ENCODE measurements at places on chromosomes 7 and 10. TPM values are rescaled to one million over a fixed set of nuclear protein-coding genes. Genes with fewer than 3 reads are reported as not detected.
A peak's percentile ranks its signal among the peaks of the same experiment; 100 is the strongest.

DNA sequence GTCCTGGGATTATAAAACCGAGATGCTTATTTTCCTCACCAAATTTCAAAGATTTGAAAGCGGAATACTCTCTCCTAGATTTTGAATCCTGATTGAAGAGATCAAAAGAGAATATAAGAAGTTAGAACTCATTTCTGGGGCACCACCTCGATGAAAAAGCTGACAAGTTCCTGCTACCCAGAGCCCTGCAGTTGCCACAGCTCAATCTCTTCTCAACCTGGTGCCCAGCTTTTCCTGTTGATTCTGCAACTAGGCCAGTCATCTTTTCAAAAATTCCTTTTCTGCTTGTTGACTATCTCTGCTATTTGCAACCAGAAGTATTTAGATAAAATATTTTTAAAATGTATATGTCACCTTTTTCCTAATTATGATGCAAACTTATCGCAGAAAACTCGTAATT, 45.0 kb downstream of the MTPN start:
- no peak for DNase-seq

DNA sequence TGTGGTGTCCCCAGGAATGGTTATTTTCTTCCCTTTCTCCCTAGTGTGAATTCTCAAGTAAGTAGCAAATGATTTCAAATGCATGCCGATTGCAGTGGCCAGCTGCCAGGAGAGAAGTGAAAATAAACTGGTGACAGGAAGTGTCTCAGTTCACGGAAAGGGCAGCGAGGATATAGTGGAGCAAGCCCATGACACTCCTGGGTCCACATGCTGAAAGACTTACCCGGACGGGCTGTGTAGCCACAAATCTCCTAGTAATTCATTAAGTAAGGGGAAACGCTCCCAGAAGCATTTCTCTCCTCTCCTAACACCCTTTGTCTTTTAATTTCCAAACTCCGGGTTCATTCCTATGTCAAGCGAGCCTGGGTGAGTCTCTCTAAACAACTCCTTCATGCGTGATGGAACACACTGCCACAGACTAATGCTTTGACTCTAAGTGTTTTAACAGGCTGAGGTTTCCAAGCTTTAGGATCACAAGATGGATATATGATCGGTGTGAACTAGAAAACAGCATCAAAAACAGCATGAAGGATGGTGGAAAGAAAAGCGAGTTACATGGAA, 125.6 kb downstream of the CYP26A1 start:
- peak; percentile 50 for DNase-seq

- DNase-seq = no peak
Observed at GRCh38 chr7:149467321-149467859, 6.5 kb upstream of the ZNF777 start.

DNA sequence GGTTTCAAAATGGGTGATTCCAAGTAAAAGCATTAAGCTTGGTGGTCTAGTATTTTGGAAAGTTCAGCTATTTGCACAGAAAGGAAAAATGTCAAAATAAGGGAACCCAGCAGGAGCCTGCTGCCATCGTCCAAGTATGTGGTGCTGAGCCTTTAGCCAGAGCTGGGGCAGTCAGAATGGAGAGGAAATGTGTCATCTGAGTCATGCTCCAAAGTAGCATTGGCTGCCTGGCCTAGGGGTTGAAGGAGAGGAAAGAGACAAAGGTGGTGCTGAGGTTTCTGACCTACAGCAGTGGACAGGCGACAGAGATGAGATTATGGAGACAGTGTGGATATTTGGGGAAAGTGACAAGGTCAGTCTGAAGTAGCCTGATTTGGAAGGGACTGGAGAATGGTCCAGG, 103.9 kb downstream of the PLCE1 start:
- no peak for DNase-seq

DNA sequence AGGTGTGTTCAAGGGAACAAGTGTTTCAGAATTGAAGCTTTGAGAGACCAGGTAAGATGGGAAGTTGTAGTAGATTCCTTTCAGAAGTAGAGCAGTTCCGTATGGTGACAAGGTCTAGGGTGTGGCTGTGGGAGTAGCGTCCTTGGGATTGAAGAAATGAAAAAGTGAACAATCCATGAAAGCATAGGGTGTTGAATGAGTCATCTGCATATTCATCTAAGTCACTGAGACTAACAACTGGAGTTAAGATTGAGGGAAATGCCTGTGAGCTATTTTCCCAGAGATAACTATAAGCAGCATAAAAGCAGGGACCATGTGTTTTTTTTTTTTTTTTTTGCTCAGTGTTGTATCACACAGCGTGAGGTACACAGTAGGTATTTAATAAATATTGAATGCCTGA, 134.8 kb downstream of the PHTF2 start:
- DNase-seq = no peak

The C10orf62 gene
- total RNA-seq = not detected

Measured in dermis microvascular lymphatic vessel endothelial cell (primary cell).